ENCODE measurements at places on chromosomes 5 and 9.
A peak's percentile ranks its signal among the peaks of the same experiment; 100 is the strongest.

DNA sequence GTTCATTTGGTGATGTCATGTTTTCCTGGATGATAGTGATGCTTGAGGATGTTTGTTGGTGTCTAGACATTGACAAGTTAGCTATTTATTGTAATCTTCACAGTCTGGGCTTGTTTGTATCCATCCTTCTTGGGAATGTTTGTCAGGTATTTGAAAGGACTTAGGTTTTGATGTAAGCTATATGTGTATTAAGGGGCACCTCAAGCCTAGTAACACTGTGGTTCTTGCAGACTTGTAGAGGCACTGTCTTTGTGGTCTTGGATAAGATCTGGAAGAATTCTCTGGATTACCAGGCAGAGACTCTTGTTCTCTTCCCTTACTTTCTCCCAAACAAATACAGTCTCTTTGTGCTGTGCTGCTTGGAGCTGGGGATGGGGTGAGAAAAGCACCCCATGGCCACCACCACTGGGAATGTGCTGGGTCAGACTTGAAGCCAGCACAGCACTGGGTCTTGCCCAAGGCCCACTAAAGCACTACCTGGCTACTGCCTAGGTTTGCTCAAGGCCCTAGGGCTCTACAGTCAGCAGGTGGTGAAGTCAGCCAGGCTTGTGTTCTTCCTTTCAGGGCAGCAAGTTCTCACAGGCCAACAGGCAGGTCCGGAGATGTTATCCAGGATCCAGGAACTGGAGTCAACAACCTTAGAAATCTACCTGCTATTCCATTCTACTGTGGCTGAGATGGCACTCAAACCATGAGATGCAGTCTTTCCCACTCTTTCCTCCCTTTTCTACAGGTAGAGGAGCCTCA is 49.3 kb upstream of the GNA14 start:
- DNase-seq = no peak

DNA sequence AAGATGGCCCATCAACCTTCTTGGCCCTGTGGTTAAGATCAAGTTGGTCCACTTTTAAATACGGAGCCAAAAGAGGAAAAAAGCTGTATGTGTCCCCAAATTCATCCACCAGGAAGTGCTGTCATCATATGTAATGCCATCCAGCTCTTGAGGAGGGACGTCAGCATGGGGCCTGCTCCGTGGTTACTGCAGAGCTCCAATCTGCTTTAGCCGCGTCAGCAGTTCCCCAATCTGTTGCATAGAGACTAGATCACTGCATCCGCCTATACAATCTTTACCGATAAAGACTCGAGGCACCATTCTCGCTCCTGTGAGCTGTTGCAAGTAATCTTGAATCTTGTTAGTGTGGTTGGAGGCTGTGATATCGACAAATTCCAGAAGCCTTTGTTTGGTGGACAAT is 65.7 kb downstream of the GABRA6 start:
- DNase-seq = no peak

- DNase-seq = no peak
These were observed 45.2 kb upstream of the FCN2 start for GRCh38 chr9:134835448-134835847.

DNA sequence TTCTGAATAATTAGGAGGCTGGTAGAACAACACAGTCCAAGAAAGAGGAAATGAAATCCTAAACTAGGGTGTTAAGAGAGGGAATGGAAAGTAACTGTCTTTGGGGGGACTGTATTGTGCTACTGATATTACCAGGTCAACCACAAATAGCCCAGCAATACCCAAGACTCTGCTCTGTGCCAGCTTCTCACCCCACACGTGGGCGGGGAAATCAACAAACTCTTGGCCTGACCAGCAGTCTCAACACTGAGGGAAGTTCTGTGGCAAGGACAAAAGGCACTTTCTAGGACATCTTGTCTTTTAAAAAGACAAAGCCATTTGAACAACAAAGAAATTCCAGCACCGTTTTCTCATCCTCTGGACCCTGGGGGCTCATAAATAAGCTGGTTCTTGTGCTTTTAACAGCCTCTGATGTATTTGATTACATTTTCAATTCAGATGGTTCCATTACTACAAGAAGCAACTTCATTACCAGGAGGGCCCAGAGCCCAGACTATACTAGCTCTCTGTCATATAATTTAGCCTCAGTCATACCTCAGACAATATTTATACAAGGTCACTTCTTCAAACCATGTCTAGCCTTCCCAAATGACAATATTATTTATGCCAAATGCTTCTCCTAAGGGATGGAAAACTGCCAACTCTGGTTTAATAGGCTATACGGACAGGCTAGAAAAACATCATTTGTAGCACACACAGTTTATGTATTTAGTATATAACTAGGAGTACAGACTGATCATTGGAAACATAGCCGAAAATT is 297.8 kb downstream of the CWC27 start:
- no peak for DNase-seq

DNA sequence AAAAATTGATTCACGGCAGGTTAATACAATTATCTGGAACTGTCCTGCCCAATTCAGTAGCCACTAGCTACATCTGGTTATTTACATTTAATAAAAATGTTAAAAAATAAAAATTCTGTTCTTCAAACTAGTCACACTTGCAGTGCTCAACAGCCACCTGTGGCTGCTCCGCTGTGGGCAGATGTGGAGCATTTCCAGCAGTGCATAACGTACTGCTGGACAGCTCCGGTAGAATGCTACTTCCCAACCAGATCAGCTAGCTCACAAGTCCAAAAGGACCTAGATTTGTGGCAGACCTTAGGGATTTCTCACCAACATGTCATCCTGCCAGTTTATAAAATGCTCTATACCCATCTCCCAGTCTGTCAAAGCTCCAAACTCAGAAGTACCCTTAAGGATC is 42.8 kb downstream of the SETX start:
- no peak for DNase-seq

GRCh38 chr5:133718457-133718856 is 106.1 kb upstream of the FSTL4 start:
- DNase-seq = no peak

DNA sequence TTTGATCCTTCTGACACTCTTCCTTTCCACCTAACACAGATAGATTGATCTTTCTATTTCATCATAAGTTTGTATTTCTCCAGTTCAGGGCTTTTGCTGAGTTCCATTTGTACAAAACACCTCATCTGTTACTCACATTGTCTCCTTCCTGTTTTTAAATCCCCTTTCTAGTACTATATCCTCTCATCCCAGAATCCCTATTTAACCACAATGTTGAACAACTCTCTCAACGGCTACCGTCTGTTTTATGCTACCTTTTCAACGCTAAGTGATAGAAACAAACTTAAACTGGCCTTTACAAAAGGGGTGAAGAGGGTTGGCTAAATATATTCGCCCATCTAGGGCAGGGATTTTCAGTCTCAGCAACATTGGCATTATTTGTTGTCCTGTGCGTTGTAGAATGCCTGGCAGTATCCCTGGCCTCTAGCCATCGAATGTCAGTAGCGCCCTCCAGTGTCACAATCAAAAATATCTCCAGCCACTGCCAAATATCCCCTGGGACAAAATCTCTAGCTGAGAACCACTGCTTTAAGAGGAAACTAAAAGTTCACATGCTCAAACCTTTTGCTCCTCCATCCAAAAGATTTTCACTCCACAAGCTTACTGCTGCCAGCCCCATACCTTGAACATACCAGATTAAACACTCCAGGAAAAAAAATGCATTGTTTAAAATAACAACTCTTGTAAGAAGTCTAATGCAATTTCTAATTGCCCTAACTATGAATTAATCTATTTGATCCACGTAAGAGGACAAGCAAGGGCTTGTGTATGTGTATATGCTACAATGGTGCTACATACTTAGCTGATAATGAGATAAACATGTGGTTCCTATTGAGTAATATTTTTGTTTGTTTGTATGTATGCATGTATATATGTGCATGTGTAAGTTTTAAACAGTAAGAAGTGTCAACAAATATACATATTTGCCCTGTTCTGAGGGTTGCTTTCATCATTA is 344.0 kb downstream of the PTPRD start:
- peak; percentile 77 for DNase-seq

DNA sequence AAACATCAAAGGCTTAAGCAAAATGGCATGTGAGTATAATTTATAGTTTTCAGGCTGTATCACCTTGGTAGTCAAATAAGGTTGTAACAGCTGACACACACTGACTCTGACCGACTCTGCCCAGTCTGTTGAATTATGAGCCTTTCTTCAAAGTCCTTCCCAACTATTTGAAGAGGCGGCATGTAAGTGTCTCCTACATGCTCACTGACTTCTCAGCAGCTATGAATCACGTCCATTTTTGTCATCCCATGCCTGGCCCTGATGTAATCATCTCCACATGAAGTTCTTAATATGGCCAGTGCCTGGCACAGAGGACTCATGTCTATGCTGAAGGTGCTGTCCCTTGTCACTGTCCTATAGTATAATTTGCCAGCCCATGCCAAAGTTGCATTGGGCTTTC is 5.1 kb upstream of the PTBP3 start:
- no peak for DNase-seq

- DNase-seq = no peak
These were observed 15.7 kb upstream of the CEP120 start for GRCh38 chr5:123438902-123439301.

- no peak for DNase-seq
These were observed 68.4 kb downstream of the STK32A start for GRCh38 chr5:147303251-147303650.

DNA sequence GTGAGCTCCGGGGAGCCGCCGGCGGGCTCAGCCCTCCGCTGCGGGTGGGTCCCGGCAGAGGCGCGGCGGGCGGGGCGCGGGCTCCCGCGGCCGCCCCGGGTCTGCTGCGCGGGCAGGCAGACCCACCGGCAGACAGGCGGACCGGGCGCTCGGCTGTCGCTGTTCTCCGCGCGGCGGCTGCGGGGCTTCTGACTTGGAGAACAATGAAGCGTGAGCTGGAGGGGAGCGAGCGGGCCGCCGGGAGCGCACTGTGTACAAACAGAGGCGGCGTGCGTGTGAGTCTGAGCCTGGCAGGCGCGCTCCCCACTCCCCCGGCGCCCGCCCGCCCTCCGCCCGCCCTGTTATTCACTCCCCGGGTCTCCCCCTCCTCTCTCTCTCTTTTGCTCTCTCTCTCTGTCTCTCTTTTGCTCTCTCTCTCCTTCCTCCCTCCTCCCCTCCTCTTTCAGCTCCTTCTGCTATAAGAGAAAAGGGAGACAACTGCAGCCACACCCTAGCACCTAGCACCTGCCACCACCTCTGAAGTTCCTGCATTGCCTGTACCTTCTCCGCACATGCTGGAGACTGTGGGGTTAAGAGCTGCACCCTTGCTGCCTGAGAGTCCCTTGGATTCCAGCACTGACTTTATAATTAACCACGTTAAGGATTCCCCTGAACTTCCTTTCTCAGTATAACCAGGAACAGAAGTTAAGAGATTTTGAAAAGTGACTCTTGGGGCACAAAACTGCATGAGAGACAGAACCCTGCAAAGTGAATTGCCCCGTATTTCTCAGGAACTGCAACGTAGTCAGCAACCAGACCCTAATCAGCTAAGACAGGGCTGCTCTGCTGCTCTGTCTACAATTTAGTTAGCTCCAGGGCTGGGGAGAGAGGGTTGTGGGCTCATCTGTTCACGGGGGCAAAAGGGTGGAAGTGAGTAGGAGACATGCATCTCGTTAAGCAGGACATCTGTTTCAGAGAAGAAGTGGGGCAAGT is at the start of gene EDIL3:
Gene EDIL3 (minus strand): TSS at position 277 of the 972 bp plus-strand sequence. CDS start 506 bp downstream, outside the sequence.
- peak; percentile 52 for DNase-seq

GRCh38 chr5:81147011-81147885 is 85.9 kb upstream of the CKMT2 start:
- DNase-seq = no peak

GRCh38 chr9:133369422-133369821 is 6.4 kb downstream of the SURF4 start:
- no peak for DNase-seq

DNA sequence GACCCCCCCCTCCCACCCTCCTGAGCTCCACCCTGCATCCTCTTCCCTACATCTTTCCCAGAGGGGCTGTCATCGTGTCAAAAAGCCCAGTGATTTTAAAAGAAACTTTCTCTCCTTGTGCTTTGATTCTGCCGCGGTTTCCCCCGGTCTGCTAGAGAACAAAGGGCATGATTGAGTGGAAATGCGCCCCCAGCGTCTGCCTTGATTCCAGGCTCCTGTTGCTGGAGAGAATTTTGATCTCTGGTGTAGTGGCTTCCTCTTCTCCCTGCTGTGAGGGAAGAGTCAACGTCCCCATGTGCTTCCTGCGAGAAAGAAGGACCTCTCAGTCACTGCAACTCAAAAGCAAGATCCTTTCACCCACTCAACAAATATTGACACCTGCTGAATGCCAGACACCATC is 61.9 kb upstream of the RAPGEF1 start:
- DNase-seq = no peak

- DNase-seq = no peak
These were observed 388.4 kb upstream of the PTGER4 start for GRCh38 chr5:40291338-40291737.

GRCh38 chr5:79834098-79834753 is 144.6 kb downstream of the CMYA5 start:
- no peak for DNase-seq

GRCh38 chr9:91332546-91333231 is 29.0 kb downstream of the AUH start:
- DNase-seq = peak; percentile 43

Measured in hematopoietic multipotent progenitor cell treated with erythropoietin and hydrocortisone succinate and interleukin-3 and kit ligand, for 4 days (in vitro differentiated cells).